ENCODE measurements at places on chromosomes 3 and 15. TPM values are rescaled to one million over a fixed set of nuclear protein-coding genes. Genes with fewer than 3 reads are reported as not detected.

AZI2 gene
- total RNA-seq: 136 TPM

LTK gene
- total RNA-seq: 0.84 TPM

- no peak for DNase-seq
Measured at GRCh38 chr15:85407421-85408269, 27.2 kb downstream of the AKAP13 start.

- DNase-seq: no peak
Measured at GRCh38 chr3:98645039-98645438, 51.6 kb upstream of the CPOX start.

All from omental fat pad (tissue), 4 donors.